ENCODE measurements at places on chromosomes 5 and 9.

GRCh38 chr9:8543219-8543618 lies 743.6 kb upstream of the DMAC1 start:
- no peak for DNase-seq

DNA sequence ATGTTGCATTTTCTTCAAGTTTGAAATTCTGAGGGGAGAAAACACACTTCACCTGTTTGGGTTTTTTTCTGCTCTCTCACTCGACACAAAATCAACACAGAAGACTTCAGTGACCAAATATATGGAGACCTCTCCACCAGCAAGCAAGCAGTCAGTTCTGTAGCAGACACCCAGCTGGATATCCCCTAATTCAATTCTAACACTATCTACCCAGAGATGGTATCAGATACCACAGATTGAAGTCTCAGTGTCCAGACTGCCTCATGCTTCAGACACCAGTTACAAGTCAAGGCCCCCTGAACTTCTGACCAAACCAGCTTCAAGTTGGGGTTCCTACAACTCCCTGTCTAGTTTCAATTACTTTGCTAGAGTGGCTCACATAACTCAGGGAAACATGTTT lies 97.8 kb downstream of the INVS start:
- no peak for DNase-seq

DNA sequence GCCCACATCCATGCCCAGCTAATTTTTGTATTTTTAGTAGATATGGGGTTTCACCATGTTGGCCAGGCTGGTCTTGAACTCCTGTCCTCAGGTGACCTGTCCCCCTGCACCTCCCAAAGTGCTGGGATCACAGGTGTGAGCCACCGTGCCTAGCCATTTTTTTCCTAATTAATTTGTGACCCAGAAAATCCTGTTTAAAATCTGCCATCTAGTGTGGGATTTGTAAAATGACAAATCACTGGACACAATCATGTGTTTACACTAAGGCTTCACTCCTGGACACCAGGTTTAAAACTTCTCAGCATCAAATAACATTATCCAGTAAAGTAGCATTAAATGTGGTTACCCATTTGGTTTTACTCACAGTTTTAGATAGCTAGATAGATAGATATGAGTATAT lies 18.6 kb upstream of the KDM4C start:
- DNase-seq, result no peak

GRCh38 chr9:97985058-97985861 lies 2.1 kb downstream of the ANP32B start:
- no peak for DNase-seq
